ENCODE measurements at places on chromosomes 5 and 9.

DNA sequence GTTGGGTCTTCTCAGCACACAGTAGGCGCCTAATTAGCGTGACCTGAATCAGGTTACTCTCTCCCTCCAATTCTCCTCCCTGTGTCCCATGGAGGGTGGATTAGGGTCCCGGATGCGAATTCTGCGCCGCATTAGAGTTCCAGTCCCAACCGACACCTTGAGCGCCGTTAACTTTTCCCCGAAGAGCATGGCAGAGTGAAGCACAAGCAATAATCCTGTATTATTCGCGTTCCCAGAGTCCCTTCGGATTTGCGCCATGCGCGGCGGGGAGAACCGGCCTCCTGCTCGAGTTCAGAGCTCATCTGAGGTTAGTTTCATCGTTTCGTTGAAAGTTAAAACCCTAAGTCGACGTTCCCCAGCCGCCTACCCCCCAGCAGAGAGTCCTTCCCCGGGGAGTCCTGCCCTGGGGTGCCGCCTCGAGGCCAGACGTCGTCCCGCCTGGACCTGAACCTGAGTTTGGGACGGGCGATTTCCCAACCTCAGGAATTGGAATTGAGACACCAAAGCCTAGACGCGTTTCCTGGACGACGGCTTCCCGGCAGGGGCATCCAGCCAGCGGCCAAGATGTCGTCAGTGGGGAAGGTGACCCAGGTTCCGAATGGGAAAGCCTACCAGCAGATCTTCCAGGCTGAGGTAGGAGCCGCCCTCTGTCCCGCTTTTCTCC lies at the start of gene CCDC180:
Gene CCDC180 (plus strand): TSS at position 160 of the 664 bp plus-strand sequence. CDS start 405 bp downstream, at position 565.
- DNase-seq: no peak

GRCh38 chr9:94657021-94657725 lies 17.9 kb upstream of the FBP1 start:
- DNase-seq: no peak

GRCh38 chr9:19404283-19405075 lies 4.3 kb upstream of the ACER2 start:
- no peak for DNase-seq

DNA sequence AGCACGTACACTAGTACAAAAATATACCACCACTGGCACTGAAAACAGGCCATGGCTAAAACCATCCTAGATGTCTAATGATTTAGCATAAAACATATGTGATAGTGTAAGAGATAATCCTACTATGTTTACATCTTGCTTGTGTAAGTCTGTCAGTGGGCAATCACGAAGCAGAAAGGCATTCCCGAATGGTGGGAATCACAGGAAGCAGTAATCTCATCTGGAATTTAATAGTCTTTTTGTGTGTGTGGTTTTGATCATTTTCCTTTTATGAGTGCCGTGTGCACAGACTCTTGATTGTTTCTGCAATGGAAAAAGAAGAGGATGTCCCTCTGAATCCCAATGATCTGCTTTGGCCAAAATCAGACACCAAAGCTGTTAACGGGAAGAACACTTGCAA lies 200.5 kb downstream of the EBF1 start:
- DNase-seq: no peak

GRCh38 chr5:65356274-65356673 lies 125.4 kb downstream of the ADAMTS6 start:
- DNase-seq: no peak

- no peak for DNase-seq
Measured at GRCh38 chr9:137721479-137721878, 102.7 kb downstream of the EHMT1 start.

DNA sequence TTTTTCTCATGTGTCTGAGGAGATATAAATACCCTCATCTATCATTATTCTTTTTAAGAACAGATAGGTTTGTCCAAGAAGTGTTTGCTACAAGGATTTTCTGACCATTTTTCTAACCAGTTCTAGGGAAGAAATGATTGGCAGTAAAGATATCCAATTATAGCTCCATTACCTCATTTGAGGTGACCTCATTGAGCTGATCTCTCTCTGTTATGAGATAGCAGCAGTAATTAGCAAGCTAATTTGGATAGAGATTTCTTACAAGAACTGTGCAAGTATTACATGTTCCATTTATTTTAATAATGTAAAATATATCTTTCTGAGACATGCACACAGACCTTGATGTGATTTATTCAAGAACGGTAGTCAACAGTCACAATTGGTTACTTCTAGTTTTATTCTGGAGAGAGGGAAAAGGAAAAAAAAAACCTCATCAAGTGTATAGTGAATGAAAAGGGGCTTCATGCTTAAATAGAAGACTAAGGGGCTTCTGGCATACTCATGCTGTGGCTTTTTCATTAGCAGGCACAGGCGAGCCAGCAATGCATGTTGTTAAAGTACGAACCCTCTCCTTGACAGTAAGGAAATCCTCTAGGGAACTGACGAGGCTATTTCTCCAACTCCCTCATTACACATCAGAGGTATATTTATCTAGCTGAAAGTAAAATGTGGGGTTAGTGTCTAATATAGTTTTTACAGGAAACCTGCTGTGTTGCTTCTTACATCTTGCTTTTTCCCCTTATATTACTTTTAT lies 127.3 kb downstream of the NUDT12 start:
- DNase-seq: no peak

DNA sequence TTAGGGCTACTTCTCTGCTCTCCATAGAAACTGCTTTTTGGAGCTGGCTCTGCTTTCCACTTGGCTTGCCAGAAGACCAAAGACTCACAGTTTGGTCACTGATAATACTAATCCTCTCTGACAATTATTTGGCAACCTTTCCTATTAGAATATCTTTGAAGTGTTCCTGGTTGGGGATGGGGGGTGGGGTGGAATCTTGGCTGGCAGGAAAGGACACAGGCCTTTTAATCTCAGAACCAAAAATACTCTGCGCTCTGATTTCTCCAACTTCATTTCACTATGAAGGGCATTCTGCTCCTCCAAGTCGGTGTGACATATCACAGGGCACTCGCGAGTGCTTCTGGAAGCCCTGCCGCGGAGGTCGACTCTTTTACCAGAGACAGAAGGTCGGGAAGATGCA lies 1329.0 kb upstream of the WWC1 start:
- DNase-seq: no peak

DNA sequence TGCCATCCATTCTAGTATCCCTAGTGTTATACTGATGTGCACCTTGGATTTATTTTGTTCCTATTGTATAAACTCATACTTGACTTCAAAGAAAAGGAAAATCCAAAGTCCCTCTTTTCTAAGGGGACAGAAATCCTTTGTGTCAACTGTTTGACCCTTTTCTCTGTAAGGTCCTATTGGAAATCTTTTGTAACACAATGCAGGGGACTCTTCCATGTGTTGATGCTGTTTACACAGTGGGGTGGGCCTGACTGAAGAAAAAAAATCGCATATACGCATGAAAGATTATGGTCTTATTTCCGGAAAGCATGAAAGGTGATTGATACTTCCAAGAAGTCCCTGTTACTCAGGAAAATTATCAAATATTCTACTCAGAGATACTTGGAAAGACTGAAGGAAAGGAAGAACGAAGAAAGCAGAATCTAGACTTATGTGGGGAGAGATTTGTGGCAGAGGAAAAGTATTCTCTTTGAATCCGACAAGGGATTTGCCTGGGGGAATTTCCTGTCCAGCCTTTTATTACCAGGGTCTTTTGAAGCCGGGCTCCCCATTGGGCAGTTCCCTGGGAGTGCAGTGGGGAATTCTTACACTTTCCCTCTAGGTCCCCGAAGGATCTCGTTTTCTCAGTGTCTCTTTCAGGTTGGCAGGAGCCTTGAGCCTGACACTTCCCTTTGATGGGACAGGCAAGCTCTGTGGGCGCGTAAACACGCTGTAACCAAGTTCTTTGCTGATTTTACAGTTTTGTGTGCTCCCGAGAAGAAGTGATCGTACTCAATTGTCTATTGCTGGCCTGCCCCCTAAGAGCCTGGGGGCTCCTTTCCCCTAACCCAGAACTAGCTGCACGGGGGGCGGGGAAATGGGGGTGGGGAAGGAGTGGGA lies 779 bp upstream of the VCAN start:
- DNase-seq: no peak

- DNase-seq: no peak
Measured at GRCh38 chr5:108255468-108255867, 126.4 kb downstream of the FBXL17 start.

GRCh38 chr9:137028263-137029057 lies 423 bp upstream of the ABCA2 start:
- DNase-seq: peak; percentile 64

GRCh38 chr5:79793722-79794121 lies 104.1 kb downstream of the CMYA5 start:
- DNase-seq: no peak

- DNase-seq: no peak
Measured at GRCh38 chr9:91903126-91903911, 46.7 kb downstream of the ROR2 start.
